ENCODE measurements at places on chromosomes 7 and 10.

- DNase-seq, result no peak
Measured at GRCh38 chr10:111004016-111004415, 72.8 kb upstream of the ADRA2A start.

DNA sequence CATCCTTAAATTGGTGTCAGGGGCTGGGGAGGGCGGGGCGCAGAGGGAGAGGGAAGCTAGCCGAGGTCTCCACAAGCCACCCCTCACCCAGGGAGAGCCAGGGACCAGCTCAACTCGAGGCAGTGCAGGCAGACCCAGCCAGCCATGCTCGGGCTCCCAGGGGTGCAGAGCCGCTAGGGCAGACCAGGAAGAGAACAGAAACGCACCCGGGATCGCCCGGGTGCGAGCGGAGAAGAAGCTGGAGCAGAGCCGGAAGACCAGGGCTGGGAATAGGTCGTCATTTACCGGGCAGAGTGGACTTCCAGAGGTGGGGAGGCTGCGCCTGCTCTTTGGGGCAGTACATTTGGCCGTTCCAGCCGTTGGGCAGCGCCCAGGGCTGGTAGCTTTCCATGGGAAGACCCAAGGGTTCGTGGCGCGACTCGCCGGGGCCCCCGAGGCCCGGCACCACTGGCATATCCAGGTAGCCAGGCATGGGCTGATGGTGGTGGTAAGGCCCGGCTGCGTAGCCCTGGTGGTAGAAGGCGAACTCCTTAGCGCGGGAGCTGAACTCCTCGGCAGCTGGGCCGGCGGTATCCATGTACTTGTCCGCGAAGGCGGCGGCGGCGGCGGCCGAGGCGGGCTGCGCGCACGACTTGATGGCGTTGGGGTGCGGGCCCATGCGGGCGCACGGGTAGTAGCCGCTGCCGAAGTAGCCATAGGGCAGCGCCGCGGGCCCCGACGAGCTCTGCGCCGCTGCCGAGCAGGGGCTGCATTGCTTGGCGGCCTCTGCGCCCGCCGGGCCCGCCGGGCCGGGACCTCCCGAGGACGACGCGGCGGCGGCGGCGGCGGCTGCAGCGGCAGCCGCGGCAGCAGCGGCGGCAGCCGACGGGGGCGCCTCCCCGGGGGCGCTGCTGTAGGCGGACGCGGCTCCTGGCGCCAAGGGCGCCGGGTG is 755 bp downstream of the HOXA13 start:
- DNase-seq, result no peak

- no peak for DNase-seq
Measured at GRCh38 chr10:124075231-124075955, 18.0 kb downstream of the CHST15 start.

- DNase-seq, result no peak
Measured at GRCh38 chr7:95875519-95875918, 103.2 kb downstream of the DYNC1I1 start.

DNA sequence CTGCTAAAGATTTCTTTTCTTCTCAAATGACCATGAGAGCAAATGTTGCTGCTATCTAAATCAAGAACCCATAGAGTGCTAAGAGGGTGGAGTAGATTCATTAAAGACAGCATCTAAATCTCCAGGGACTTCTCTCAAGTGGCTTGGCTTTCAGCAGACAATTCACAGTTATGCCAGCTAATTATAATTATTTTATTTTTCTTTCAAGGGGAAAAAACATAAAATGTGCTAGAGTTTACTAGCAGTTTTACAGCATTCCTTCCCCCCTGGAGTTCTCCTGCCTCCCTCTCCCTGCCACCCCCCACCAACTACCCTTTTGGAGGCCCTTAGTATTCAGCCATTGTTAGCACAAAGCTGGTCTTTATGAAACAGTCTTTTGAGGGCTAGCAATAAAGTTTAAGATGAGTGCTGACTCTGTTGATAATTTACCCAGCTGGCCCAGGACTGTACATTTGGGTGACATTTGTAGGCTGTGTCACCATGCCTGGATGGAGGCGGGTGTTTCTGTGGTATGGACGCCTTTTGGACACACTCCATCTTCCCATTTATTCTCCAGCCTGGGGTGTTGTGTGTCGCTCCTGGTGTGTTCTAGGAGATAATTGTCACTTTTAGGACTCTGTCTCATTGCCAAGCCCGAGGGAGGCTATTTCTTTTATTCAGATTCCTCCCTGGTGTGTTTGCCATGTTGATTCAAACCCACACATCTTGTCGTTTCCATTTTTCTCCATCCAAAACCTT is 160.2 kb downstream of the CREB5 start:
- DNase-seq, result no peak

DNA sequence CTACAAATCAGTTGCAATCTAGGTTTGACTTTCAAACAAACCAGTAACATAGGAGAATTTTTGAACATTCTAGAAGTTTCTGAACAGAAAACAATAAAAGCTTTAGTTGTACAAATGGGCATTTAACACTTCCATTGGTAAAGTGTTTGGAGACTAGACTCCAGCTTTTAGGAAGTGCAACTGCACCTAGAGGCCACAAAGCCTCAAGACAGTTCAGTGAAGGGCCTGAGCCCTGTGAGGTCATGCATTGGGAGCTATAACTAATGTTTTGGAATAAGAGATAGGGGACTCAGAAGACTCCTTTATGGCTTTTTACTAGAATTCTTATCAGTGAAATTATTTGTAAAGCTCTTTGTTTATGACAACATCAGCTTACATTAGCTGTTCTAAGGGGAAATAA is 3.0 kb upstream of the EPHB6 start:
- no peak for DNase-seq

DNA sequence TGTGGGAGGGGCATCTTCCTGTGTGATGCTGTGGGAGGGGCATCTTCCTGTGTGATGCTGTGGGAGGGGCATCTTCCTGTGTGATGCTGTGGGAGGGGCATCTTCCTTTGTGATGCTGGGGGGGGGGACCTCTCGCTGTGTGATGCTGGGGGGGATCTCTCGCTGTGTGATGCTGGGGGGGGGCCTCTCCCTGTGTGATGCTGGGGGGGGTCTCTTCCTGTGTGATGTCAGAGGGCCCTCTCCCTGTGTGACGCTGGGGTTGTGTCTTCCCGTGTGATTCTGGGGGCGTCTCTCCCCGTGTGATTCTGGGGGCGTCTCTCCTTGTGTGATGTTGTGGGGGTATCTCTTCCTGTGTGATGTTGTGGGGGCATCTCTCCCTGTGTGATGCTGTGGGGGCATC is 27.9 kb upstream of the DPYSL4 start:
- DNase-seq, result no peak

- DNase-seq, result no peak
Measured at GRCh38 chr10:24215196-24215595, 6.3 kb downstream of the KIAA1217 start.

GRCh38 chr10:116948530-116948870 is 56.5 kb downstream of the SHTN1 start:
- no peak for DNase-seq

DNA sequence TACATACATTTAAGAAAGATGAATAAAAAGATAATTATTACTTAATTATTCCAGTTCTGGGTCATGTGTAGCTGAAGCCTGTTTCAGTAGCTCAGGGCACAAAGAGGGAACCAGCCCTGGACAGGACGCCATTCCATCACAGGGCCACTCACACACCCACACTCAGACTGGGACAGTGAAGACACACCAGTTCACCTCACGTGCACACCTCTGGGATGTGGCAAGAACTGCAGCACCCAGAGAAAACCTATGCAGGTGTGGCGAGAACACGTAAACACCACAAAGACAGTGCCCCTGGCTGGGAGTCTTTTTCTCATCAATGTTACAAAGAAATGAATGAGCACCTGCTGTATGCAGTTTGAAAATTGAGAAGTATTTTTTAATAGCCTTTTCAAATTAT is 1.6 kb upstream of the IDI1 start:
- no peak for DNase-seq

GRCh38 chr10:86260564-86260963 is 106.0 kb downstream of the GRID1 start:
- no peak for DNase-seq

GRCh38 chr7:771234-772004 is 44.3 kb upstream of the PRKAR1B start:
- DNase-seq, result no peak

GRCh38 chr7:22378199-22378980 is 21.4 kb upstream of the RAPGEF5 start:
- DNase-seq, result no peak

- no peak for DNase-seq
Measured at GRCh38 chr10:51270936-51271530, 196.7 kb downstream of the PRKG1 start.

GRCh38 chr7:88789480-88790064 is 6.0 kb downstream of the TEX47 start:
- DNase-seq, result no peak

GRCh38 chr10:93991596-93992284 is 2.0 kb upstream of the PLCE1 start:
- DNase-seq, result peak; percentile 26

DNA sequence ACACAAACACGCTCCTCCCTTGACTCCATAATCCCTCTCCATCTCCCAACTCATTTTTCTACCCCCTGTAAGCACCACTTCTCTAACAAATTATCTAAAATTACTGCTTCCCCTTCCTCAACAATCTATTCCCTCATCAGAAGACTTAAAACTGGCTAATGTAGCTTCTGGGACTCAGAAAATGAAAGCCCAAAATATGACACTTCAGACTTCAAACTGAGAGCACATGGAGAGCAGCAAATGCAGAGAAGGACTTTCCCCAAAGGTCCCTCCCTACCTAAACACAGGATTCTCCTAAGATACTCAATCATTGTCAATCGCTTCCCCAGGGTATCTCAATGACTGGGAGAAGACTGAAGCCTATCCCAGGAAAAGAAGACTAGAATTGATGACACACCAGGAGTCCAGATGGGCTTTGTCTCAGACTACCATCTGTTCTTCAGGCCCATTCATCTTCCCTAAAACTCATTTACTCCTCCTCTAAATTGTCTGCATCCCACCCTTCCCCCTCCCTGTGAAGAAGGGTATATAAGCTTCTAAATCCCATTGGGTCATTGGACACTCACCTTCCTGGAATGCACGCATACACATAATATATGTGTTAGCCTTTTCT is 39.2 kb downstream of the ST8SIA6 start:
- no peak for DNase-seq

DNA sequence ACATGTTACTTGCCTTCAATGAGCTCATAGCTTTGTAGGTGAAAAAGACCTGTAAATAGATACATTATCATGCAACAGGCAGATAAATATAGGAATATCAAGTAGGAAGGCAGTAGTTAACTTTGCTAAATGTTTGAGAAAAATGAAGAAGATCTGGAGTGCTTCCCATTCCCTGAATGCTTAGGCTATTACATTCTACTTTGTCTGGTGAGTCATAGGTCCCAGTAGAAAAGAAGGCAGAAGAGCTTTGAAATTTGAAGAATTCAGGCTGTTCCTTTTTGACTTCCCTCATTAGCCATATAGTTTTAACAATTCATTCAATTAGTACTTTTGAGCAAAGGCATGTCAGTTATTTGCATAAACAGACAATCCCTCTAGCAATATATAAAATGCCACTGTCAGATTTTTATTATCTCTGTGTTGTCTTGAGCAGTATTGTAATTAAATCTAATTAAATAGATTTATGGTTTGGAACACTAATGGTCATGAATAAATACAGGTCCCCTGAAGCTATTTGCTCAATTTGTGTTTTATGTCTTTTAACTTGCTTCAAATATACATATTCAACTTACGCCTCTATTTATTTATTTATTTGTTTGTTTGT is 875.0 kb downstream of the REEP3 start:
- no peak for DNase-seq

- no peak for DNase-seq
Measured at GRCh38 chr7:63043657-63044543, 954.7 kb upstream of the ZNF722 start.

DNA sequence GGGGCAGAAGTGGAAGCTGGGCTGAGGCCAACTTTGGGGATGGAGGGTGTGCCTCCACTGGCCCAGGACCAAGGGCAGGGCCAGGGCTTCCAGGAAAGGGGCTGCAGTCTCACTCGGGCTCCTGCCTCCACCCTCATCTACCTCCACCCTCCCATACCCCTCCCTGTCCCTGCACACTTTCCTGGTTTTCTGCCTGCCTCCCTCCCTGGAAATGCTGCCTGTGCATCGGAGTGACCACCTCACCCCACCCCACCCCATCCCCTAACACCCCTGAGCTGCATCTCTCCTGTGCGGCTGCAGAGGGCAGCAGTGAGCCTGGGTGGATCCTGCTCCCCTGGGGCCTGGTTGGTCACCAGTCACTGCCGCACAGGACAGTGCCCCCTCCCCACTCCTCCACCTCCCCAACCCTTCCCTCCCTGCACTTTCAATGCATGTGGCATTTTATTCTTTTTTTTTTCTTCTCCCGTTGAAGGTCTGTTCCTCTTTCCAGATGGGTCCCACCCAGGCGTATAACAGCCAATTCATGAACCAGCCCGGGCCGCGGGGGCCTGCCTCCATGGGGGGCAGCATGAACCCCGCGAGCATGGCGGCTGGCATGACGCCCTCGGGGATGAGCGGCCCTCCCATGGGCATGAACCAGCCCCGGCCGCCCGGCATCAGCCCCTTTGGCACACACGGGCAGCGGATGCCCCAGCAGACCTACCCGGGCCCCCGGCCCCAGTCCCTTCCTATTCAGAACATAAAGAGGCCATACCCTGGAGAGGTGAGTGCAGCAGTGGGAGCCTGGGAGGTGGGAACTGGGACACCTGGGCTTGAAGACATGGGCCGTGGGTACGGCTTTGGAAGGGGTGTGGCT is 54.1 kb upstream of the PPIF start:
- no peak for DNase-seq

DNA sequence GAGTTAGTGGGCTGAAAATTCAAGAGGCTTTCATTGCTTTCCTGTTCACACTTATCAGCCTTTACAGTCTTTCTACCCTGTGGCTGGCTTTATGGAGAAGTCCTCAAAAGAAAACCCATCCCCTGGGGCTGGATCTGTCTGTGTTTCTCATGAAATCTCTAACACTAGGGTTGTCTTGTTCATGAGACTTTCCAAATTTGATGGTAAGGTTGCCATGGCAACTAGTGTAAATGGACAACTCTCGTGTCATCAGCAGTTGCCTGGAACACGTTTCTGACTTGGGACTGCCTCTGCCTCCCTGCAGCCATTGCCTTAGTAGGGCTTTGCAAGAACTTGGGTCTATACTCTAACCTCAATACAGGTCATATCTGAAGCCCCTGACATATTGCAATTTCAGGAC is 35.8 kb upstream of the PLPP4 start:
- no peak for DNase-seq

All from foreskin keratinocyte (primary cell).